ENCODE measurements at places on chromosomes 2 and 18.

DNA sequence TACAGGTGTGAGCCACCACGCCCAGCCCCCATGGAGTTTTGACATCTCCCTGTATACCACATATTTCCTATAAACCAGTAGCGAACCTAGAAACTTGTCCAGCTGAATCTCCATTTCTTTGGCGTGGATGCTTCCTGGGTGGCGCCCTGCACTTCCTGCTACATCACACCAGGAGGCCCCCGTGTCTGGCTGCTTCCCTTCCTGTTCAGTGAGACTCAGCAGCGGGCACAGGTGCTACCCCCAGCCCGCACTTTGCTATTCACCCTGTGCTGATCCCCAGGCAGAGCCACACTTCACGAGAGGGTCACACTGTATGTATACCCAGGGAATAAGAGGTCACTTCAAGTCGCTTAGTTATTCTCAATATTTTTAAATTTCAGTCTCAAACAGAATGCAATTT lies 35.0 kb downstream of the CYP27C1 start:
- DNase-seq = no peak

- no peak for DNase-seq
These were observed 188.7 kb downstream of the RTP5 start for GRCh38 chr2:242058116-242058680.

GRCh38 chr2:41414486-41415230 lies 633.2 kb upstream of the PKDCC start:
- no peak for DNase-seq

DNA sequence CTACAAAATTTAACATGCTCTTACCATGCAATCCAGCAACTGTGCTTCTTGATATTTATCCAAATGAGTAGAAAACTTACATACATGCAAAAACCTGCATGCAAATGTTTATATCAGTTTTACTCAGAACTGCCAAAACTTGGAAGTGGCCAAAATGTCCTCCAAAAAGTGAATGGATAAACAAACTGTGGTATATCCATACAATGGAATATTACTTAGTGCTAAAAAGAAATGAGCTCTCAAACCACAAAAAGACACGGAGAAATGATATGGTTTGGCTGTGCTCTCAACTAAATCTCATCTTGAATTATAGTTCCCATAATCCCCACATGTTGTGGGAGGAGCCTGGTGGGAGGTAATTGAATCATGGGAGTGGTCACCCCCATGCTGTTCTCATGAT lies 267.2 kb downstream of the ZEB2 start:
- no peak for DNase-seq
